ENCODE measurements at places on chromosomes 6 and 20.

DNA sequence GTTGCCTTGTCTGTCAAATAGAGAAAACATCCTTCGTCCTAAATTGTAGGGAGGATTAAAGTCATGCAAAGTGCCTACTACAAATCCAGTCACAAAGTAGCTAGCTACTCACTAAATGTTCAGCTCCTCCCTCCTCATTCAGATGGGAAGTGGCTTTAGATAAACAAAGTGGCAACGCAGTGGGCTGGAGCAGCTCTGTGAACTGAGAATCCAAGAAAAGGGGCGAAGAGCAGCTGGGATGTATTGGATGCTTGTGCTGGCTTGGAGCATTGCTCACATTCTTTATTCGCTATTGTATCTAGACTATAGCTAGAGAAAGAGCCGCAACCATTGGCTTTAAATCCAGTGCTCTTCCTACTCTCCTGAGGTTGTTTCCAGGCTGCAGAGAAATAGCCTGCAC, 10.3 kb downstream of the MOG start:
- DNase-seq = no peak

DNA sequence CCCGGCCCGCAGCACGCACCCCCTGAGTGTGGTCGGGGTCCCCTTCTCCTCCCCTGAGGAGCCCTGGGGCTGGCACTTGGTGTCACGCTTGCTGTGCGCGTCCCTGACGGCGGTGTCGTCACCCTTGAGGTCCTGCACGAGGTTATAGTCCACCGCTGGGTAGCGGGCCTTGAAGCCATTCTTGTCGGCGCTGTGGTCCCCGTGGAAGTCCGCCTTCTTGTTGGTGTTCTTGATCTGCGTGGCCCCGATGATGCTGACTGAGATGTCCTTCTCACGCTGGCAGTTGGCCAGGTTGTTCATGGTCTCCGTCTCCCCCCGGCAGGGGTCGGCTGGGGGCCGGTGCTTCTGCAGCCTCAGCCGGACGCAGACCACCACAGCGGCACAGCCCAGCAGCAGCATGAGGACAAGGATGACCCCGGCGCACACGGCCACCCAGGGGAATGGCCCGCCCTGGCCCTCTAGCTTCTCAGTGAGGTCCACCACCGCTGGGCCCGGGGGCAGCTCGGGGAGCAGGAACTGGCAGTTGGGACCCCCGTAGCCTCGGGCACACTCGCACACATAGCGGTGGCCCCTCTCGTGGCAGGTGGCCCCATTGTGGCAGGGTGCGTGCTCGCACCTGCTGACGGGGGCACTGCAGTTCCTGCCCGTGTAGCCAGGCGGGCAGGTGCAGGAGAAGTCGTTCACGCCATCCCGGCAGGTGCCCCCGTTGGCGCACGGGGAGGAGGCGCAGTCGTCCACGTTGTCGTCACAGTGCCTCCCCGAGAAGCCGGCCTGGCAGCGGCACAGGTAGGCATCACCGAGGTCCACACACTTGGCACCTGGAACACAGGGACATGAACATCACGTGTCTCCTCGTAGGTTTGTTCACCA, 7.4 kb downstream of the DLL1 start:
- no peak for DNase-seq

DNA sequence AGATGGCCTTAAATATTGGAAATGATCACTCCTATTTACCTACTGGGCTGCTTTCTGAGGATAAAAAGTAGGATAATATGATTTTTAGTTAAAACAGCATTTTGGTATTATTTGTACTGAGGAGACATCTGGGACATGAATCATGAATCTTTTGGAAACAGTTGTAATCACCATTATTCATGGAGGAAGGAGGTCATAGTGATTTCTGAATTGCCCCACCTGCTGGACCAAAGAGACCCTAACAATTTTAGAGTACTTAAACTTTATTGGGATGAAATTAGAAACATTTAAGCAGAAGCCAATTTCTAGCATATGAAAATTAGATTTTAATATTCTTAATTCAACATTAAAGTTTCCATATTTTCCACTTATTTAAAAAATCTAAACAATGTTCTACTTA, 108.4 kb upstream of the SIM1 start:
- no peak for DNase-seq

GRCh38 chr6:70312165-70312745, 9.4 kb upstream of the COL9A1 start:
- DNase-seq = no peak

DNA sequence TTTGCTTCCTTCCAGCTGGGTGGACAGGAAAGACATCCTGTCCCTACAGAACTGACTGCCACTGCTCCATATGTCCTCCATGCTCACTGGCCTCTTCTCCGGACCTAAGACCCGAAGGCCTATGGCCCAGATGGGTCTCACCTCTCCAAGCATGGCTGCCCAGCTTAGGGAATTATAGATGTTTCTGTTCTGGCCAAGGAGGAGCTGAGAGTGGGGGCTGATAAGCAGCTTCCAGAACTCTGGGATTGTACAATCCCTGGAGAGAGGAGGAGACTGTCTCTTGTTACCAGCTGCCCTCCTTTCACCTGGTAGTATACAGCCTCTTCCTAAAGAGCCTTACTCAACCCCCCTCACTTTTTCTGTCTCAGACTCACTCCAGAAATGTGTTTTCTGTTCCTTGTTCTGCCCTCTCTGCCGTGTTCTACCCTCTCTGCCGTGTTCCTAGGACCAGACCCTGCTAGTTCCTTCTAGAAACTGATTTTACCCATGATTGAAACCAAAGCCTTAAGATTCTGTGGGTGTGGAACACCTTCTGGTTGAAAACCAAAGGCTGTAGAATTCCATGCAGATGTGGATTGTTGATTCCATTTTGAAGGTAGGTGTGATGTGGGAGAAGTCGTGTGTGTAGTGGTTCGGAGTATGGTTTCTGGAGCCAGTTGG, 28.7 kb downstream of the ANKS1A start:
- DNase-seq = no peak

GRCh38 chr6:29980511-29980910, 38.2 kb downstream of the HLA-A start:
- no peak for DNase-seq

DNA sequence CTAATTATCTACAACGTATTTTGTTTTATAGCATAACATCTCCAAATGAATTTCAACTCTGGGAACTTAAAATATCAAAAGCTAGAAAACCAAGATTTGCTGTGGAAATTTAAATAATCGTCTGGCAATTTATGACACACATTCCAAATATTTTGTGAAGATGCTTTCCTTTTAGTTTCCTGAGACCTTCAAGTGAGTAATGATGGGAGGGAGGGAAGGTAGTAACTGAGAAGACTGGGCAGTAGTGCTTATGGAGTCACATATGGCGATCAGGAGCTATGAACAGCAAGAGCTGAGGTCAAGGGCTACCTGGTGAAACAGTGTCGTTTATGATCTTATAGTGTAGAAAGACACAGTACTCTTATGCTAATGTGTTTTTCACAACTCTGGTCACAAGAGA, 178.2 kb upstream of the THEMIS start:
- DNase-seq = no peak

DNA sequence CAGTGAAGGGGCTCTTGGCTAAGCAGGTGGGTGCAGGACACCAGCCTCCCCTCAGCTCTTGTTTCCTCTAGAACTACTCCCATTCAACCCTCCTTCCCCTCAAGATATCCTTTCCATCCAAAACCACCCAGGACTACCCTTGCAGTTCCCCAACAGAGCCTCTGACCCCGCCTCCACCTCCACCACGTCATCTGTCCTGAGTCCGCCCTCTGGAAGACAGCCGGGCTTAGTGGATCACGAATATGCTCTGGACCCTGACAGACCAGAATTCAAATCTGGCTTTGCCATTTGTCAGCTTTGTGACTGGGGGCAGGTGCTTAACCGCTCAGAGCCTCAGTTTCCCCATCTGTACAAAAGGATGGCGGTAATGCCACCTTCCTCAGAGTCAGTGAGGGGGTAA, 31.4 kb downstream of the TFEB start:
- no peak for DNase-seq

DNA sequence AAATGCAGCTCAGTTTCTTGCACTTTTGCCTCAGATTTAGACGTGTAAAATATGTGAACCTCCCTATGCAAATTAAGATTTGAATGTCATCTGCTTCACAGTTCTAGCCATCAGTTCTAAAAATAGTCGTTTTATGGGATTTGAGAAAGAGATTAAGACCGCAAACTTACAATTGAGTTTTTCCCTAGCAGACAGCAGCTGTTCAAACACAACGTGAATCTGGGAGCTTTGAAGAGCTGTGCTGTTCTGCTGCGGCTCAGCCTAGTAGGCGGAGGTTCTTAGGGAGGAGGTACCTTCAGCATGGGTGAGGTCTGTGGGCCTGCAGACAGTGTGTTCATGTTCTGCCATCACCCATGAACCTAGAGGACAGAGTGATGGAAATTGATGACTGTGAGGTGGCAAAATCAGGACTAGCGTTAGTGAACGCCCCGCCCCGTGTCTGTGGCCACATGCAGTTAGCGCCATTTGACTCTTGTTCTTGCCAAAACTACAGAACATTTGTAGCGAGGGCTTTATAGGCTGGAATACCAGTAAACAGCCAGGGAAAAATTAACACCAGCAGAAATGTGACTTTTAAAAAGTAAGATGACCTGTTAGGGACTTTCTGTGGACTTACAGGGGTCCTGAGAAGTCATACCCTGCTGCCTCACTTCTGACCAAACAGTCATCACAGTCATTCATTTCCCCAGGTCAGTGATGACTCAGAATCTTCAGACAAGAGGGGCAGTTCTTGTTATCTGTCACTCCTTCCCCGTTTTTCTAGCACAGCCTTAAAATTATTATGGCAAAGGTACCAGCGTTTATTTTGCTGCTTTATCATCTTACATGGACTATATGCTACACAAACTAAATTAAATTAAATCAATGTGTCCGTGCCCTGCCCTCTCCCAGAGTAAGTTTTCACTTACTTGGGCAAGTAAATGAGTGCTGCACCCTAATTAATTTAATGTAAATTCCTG, 84.3 kb upstream of the TMEM181 start:
- DNase-seq = no peak

- no peak for DNase-seq
Observed at GRCh38 chr6:88517737-88518136, 351.6 kb upstream of the CNR1 start.

DNA sequence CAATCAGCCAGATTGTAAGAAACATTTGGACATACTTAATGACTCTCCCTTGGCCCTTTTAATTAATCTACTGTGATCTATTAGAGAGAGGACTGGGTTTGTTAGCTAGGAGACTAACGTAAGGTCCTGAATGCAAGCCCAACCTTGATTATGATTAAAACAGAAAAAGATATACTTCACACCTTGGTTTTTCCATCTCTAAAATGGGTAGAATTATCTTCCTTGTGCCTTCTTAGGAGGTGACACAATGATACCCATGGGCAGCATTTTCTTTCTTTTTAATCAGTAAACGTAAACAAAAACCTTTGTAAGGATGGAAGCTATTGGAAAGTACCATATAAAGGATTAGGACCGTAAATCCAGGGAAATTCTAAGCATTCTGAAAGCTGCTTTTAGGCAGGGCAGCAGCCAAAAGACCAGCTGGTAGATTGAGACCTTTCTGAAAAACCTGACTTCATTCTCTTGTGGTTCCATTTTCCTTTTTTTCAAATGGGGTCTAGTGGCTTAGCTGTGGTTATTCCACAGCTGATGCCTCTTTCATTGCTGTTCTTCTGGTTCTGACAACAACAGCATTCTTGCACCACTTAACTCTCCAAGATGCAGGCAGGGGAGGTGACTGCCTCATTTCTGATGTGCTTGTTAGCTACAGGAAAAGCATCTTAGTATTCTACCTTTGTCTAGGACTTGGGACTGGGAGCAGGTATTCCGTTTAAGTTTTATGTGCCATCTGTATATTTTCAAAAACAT, 27.4 kb downstream of the RREB1 start:
- DNase-seq = no peak

- no peak for DNase-seq
Observed at GRCh38 chr6:170066679-170067078, 224.2 kb downstream of the DLL1 start.

DNA sequence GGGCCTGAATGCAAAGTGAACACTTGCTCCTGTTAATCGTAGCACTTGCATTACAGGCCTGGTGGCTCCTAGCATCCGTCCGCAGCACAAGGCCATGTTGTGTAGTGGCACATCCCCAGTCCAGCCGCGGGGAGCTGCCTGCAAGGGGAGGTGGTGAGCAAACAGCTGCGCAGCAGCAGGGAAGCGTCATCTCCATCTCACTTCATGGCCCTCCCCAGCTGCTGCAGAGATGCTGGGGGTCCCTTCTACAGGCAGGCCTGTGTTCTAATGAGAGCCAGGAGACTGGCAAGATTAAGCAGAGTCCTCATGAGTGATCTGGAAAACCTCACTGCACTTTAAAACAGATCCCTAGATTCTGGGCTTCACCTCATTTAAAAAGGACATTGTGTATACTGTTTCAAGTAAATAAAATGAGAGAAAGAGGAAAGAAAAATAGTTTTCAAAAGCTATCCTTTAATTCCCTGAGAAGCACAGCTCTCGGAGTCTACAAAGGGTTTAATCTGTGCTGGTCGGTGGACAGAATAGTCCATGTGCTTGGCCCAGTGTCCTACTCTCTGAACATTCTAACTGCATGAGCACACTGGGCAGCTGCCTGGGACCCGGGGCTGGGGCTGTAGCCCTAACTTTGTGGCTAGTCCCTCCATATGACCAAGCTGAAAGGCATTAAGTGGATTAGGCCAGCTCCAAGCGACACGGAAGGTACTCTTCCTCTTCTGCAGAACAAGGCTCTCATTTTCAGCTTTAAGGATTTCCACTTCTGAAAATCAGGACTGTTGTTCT, 125.8 kb downstream of the LY86 start:
- DNase-seq = no peak

- DNase-seq = no peak
Observed at GRCh38 chr6:169109411-169110220, 144.0 kb downstream of the THBS2 start.

DNA sequence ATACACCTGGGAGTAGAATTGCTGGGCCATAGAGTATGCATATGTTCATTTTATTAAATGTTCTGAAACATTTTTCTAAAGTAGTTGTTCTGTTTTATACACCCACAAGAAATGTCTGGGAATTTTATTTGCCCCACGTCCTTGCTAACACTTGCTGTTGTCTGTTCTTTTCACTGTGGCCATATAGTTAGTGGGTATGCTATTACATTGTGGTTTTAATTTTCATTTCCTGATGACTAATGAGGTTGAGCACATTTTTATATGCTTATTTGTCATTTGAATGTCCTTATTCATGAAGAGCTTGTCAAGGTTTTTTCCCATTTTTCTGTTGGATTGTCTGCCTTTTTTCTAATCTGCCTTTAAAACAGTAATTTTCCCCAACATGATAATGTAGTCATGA, 41.5 kb upstream of the TGM3 start:
- no peak for DNase-seq

DNA sequence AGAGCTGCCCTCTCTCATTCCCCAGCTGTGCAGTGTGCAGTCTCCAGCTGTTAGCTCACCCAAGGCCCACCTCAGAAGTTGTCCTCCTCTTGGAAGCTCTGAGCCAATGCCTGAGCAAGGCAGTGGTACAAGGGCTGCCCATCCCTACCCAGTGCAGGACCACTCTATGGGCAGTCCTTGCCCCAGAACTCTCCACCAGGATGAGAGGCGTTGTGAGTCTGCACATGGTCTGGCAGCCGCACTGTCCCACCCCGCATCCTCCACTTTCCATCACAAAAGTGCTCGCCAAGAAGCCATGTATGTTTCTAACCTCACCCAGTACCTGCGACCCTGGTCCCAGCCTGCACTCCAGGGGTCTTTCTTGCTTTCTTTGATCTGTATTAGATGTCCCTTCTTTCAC, 175.1 kb upstream of the PMEPA1 start:
- no peak for DNase-seq

Measured in T-helper 2 cell (primary cell).